T-helper 1 cell treated with Interleukin-12 subunit alpha and Interleukin-12 subunit beta and Interleukin-4 antibody, amounts not matched to agents 30 ng/mL and 1 ng/mL, for 36 hours (primary cell): ENCODE measurements at places on chromosomes 16 and 17. TPM values are rescaled to one million over a fixed set of nuclear protein-coding genes. Genes with fewer than 3 reads are reported as not detected.

MPRIP gene
- total RNA-seq = 212 and 219 TPM in 2 replicates

MPP3 gene
- not detected in 2 replicates for total RNA-seq

IFI35 gene
- 152 and 171 TPM in 2 replicates for total RNA-seq

EVI2B gene
- 54.8 and 56.6 TPM in 2 replicates for total RNA-seq

ABCA3 gene
- total RNA-seq = 7.3 and 7.9 TPM in 2 replicates

TPPP3 gene
- not detected in 2 replicates for total RNA-seq

SHISA6 gene
- not detected in 2 replicates for total RNA-seq

WNT3 gene
- not detected in 2 replicates for total RNA-seq

MT1M gene
- not detected in 2 replicates for total RNA-seq

FBXW10 gene
- 0.20 and 0.22 TPM in 2 replicates for total RNA-seq

ATP6V0D1 gene
- total RNA-seq = 69.7 and 70.7 TPM in 2 replicates

TMEM98 gene
- total RNA-seq = 1.8 TPM in 2 replicates

PRPSAP2 gene
- total RNA-seq = 49.2 and 50.4 TPM in 2 replicates
